ENCODE measurements at places on chromosomes 11 and 22. TPM values are rescaled to one million over a fixed set of nuclear protein-coding genes. Genes with fewer than 3 reads are reported as not detected.

Gene CCDC87
- 1.1 TPM for total RNA-seq

Gene NEFH
- total RNA-seq = 2.0 TPM

Gene CDCA5
- total RNA-seq = 87.0 TPM

Gene MAP6
- total RNA-seq = 0.94 TPM

Gene OR6A2
- 0.10 TPM for total RNA-seq

Gene ZNF280B
- 11.7 TPM for total RNA-seq

Gene OR51B4
- total RNA-seq = not detected

Gene ARHGAP42
- 33.3 TPM for total RNA-seq

Gene VWA5A
- total RNA-seq = 18.8 TPM

DNA sequence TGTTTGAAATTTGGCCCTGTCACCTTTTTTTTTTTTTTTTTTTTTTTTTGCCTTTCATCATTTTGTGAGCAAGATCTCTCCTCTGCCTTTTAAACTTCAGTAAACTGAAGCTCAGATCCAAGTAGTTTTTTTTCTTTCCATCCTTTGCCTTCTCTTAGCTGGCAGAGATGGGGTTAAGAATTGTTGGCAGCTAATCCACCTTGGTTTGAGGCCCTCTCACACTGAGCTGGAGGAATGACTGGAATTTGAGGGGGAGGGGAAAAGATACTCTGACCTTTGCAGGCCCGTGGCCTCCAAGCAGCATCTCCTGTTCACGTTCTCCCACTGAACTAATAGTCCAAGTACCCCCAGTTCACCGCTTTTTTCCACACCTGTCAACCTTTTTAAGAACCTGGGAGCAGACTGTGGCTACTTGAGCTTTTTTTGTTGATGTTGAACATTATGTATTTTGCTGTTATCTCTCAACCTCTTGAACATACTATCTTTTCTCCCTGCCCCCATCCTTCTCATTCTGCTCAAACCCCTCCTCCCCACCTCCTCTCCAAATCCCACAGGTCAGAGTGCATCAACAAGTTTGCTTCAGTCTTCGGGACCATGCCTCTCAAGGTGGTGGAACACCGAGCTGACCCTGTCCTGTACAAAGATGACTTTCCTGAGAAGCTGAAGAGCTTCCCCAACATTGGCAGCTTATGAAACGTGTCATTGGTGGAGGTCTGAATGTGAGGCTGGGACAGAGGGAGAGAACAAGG lies 66.2 kb downstream of the ALX4 start:
- DNase-seq = peak; percentile 56

DNA sequence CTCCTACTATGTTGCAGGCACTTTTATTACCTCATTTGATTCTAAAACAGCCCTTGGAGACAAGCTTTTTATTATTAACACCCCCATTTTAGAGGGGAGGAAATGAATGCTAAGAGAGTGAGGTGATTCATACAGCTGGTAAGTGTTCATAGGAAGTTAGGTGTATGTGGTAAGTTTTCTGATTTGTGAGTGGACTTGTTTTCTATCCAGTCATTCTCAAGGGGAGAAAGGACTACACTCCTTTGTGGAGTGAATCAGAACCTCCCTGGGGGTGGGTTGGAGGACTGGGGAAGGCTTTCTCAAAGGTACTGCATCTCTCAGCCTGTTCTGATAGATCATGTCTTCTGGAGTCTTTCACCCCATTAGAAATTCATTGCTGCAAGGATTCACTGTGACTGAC lies 23.5 kb downstream of the PKNOX2 start:
- no peak for DNase-seq

- DNase-seq = no peak
Observed at GRCh38 chr11:74648894-74649293, 56.5 kb downstream of the POLD3 start.

- no peak for DNase-seq
Observed at GRCh38 chr11:5232176-5232575, 2.1 kb downstream of the HBD start.

- DNase-seq = no peak
Observed at GRCh38 chr11:83663446-83663845, 377.3 kb upstream of the CCDC90B start.

DNA sequence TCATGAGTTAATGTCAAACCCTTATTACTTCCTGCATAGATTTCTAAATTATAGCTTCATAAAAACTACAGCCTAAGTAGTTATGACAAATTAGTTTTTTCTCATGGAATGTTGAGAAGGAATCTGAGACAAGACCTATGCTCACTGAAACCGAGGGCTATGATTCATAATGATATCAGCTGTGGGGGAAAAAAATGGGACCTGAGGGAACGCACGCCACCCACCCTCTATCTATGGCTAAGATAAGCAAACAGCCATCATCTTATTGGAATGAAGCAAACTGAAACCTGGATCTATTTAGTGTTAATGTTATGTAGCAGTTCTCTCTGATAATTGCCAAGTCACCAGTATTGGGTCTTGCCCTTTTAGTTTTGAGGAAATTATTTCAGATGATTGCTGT lies 906.9 kb upstream of the RAG2 start:
- no peak for DNase-seq

- no peak for DNase-seq
Observed at GRCh38 chr11:77179048-77179447, 51.0 kb downstream of the MYO7A start.

- DNase-seq = no peak
Observed at GRCh38 chr22:49718396-49718795, 109.3 kb downstream of the BRD1 start.

GRCh38 chr11:100857236-100858005 lies 170.3 kb downstream of the ARHGAP42 start:
- no peak for DNase-seq

DNA sequence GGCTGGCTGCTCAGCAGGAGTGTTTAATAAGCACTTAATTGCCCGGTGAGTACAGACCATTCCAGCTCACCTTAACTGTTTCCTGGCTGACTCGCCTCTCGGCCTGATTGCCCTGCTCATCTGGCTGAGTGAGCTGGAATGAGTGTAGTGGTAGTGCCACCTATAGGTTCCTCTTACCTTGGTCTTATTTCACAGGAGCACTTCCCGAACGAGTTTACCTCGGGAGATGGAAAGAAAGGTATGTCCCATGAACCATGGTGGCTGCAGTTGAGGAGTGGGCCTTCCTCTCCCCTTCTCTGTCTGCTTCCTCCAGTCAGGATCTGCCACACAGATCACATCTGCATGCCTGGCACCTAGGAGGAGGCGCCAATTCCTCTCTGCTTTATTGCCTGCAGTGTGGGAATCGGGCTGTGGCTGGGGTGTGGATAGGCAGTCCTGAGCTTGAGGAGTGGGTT lies 26.7 kb downstream of the UPB1 start:
- DNase-seq = peak; percentile 82

- no peak for DNase-seq
Observed at GRCh38 chr11:82995754-82996398, 75.8 kb downstream of the RAB30 start.

- no peak for DNase-seq
Observed at GRCh38 chr22:29266564-29267461, 968 bp downstream of the RHBDD3 start.

GRCh38 chr22:36925388-36926290 lies 12.2 kb downstream of the CSF2RB start:
- no peak for DNase-seq

DNA sequence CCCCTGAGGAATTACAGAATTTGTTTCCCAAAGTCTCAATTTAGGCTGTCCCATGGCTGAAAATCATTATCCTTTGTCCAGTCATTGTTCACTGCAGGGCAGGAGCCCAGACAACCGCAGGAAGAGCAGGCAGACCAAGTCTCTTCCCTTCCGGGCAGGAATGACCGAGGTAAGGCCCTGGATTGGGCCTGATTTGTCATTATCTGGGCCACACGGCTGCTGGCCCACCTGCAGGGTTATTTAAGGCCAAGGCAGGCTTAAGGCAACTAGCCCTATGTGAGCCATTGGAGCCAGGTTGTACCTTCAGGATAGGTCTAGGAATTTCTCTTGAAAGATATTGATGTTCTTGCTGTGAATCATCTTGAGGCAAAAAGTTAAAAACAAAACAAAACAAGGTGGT lies 9.7 kb upstream of the IL10RA start:
- DNase-seq = no peak

DNA sequence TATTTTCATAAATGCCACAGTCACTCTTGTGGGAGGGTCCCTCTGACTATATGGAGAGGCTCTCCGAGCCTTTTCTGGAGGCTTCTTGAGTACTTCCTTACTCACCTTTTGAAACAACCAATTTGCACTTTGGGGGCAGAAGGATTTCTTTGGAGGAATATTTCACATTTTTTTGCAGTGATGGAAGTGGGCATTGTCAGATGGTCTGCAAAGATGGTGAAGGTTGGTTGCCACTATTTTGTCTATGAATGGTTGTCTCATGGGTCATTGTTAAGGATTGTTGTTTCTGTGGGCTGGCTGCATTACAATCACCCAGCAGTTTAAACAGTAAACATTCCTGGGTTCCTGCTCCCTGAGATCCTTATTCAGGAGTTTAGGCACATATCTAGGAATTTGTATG lies 388.2 kb downstream of the TMEM135 start:
- DNase-seq = no peak

DNA sequence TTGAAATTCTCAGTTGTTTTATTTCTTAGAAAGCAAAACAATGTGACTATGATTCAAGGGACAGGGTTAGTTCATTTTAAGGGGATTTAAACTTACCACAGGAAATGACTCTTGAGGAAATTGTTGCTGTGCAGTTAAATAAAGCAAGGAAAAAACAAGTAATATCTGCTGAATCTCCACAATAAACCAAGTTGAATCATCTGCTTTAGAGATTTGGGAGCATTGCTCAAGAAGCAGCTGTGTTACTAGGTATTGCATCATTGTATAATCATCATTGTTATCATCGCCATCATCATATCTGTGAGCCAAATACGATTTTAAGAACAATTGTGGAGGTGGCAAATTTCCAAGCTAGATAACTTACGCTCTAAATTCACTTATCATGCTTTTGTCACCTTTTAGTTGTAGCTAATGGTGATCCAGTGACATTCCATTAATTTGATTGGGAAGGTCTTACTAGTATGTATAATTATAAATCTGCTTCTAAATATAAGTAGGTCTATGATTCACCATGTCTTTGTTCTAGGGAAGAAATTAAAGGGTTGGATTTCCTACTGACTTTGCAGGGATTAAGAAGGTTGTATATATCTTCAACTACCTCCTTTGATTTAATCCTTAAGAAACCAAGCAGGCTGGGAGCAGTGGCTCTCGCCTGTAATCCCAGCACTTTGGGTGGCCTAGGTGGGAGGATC lies 19.9 kb downstream of the MMP10 start:
- no peak for DNase-seq

GRCh38 chr22:17910561-17911311 lies 113.6 kb downstream of the MICAL3 start:
- peak; percentile 55 for DNase-seq

DNA sequence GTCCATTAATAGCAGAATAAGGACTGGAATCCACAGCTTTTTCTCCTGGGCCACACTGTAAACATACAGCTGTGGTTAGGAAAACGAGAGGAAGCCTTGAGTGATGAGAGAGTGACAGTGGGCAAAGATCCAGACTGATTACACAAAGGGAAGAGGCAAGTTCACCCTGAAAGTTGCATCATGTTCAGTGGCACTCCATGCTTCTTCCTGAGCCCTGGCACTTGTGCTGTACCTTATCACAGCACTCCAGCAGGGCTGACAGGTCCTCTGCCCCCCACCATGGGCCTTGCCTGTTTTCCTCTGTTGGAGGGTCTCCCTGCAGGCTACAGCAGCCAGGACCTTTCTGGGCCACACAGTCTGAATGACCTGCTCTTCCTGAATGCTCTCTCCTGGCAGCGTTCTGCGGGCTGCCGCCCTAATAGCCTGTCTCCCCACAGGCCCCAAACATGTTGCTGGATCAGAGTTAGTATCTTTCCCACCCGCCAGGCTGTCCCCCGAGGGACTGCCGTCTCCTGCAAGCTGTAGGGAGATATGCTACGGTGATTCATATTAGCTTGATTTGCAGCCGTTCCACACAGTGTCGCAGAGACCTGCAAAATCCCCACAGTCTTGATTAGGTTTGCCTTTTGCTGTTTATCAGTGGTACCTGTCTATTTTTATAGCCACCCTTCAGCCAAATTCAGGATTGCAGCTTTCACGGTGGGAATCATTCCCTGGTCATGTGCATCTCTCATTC lies 60.2 kb downstream of the NTM start:
- no peak for DNase-seq

DNA sequence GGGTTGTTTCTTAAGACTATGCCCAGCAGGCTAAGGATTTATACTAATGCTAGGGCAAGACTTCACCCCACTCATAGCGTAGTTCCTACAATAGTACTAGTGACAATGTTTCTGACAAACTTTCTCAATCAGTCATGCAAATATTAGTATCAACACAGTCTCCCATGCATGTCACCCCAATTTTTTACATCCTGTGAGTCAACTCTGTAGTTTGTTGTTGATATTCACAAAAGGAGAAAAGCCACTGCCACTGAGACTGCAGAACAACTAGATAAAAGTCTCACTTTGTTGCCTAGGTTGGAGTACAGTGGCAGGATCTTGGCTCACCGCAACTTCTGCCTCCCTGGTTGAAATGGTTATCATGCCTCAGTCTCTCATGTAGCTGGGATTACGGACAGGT lies 155.2 kb downstream of the RBFOX2 start:
- DNase-seq = no peak

DNA sequence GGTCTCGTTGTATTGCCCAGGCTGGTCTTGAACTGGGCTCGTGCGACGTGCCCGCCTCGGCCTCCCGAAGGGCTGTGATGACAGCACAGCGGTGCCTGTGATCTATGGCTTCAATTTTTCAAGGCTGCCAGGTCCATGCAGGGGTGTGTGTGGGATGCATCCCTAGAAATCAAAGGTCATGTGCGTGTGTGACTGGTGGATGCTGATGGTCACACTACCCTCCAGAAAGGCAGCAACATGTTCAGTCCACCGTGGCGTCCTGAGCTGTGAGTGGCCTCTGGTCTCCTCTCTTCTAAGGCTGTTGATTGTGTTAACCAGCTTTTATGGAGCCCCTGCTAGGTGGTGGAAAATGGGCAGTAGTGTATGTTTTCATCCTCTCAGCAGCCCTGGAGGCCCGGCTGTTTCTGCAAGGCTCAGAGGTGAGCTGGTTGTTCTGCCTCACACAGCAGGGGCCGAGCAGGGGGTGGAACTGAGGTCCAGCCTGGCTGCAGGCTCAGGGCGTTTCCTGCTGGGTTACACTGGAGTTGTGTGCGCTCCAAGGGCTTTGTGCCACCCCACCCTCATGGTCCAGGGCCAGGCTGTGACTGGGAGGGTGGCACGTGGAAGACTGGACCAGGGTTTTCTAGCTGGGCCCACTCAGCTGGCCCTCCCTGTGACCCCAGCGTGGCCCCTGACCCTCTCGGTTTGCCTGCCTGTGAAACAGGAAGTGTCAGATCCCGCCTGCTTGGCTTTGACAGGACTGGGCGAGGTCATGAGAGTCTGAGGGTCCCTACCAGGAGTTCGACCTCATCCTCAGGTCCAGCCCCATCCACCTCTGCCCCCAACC lies 7.7 kb downstream of the BIK start:
- DNase-seq = no peak

- no peak for DNase-seq
Observed at GRCh38 chr11:119388103-119388502, 6.6 kb upstream of the USP2 start.

- DNase-seq = no peak
Observed at GRCh38 chr11:23543651-23544222, 683.5 kb upstream of the CCDC179 start.

All from H1 (cell line).